Trophoblast cell (in vitro differentiated cells and primary cell): ENCODE measurements at places on chromosomes 5 and 9.

DNA sequence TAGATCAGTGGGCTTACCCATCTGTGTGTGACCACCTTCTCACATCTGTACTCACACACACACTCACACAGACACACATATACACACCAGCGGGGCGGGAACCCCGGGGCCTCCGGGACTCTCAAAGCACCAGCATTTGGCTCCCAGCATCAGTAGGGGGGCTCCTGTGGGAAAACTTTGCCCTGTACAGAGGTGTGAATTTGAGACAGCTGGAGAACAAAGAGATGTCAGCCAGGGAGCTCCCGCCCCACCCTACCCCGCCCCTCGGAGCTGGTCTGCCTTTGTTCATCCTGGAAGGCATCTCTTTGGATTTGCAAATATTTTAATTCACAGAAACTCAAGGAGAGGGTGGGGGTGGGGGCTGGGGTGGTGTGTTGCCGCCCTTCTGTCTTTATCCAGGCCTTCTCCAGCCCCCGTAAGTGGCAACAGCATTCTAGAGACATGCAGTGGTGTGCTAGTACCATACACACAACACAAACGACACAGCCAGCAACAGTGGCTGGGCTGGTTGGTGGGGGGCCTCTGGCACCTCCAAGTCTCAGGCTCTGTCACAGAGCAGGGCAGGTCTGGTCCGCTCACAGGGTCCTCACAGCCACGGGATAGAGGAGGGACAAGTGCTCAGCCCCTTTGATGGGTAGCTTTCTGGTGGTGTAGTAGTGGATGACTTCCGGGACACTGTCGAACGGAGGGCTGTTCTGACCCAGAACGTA, 15.5 kb upstream of the SLC25A51 start:
- H3K27ac ChIP-seq, result no peak overlapping the region
- no peak for DNase-seq

- no peaks in the 10 kb centered on the region for H3K27me3 ChIP-seq
- peaks cover 3% of the 10 kb centered on the region for H3K4me1 ChIP-seq
- H3K36me3 ChIP-seq, result no peaks in the 10 kb centered on the region
Measured at GRCh38 chr9:123761905-123762605, 167.9 kb downstream of the DENND1A start.

GRCh38 chr5:10595672-10596309, 31.9 kb downstream of the ANKRD33B start:
- no peaks in the 10 kb centered on the region for H3K27me3 ChIP-seq
- H3K4me1 ChIP-seq, result peaks cover 15% of the 10 kb centered on the region
- H3K36me3 ChIP-seq, result no peaks in the 10 kb centered on the region
- no peak overlapping the region for H3K4me3 ChIP-seq

DNA sequence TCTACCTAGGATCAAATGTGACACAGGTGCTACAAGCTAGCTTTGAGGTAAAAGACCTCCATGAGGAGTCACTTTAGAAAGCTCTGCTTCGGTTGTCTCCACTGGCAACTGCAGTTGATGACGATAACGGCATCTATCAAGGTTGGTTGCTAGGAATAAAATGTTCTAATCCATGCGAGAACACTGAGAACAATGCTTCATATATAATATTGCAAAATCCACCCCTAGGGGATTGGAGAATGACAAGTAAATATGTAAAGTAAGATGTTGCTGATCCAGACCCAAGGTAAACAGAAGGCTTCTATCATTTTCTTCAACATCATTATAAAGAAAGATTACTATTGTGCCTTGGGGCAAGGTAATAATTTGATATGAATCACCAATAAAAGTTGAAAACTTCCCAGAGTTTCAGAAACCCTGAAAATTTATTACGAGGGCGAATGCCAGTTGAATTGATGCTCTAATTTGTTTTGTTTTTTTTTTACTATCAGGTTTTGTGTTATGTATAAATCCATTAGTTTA, 1003.4 kb downstream of the CDH18 start:
- H3K4me1 ChIP-seq, result no peaks in the 10 kb centered on the region
- H3K27me3 ChIP-seq, result no peaks in the 10 kb centered on the region
- no peak overlapping the region for H3K27ac ChIP-seq
- DNase-seq, result no peak
- H3K36me3 ChIP-seq, result no peaks in the 10 kb centered on the region

DNA sequence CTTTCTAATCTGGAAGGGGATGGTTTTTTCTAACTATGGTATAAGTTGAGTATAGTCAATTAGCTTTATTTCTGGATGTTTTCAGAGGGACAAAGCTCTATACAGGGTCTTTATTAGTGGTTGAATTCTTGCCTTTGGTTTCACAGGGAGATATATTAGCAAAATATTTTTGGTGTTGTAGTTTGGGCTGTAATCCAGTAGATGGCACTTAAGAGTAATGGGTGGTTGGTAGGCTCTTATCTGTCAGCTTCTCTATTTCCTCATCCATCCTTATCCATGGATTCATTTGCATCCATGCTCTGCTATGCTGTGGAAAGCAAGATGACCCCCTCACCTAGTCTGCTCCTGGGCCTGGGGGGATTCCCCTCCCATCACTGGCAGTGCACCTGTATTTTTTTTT, 363.6 kb upstream of the CYLC2 start:
- no peaks in the 10 kb centered on the region for H3K27me3 ChIP-seq
- no peak overlapping the region for H3K27ac ChIP-seq
- H3K36me3 ChIP-seq, result no peaks in the 10 kb centered on the region
- no peaks in the 10 kb centered on the region for H3K4me1 ChIP-seq
- peak; percentile 32 for DNase-seq

- H3K4me1 ChIP-seq, result no peaks in the 10 kb centered on the region
- H3K4me3 ChIP-seq, result no peak overlapping the region
- no peak for DNase-seq
Measured at GRCh38 chr5:144198386-144198785, 27.7 kb downstream of the KCTD16 start.

GRCh38 chr9:101727612-101728524, 10.6 kb downstream of the GRIN3A start:
- DNase-seq, result no peak
- no peak overlapping the region for H3K27ac ChIP-seq
- no peaks in the 10 kb centered on the region for H3K36me3 ChIP-seq
- no peaks in the 10 kb centered on the region for H3K4me1 ChIP-seq

DNA sequence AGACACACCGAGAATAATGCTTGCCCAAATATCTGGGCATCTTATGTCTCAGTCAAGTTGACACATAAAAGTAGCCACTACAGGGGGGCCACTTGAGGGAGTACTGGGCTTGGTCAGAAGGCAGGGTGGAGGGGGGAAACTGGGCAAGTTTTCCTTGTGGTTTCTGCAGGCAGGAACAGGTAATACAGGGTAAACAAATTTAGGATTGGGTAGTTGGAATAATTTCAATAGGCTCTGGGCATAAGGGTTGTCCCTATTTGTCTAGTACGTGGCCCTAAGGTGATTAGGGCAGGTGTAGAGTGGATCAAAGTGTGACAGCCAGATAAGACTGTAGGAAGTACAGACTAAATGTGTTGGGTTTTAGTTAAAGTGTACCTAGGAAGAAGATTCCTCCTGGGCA, 353.1 kb downstream of the TLE4 start:
- H3K27ac ChIP-seq, result no peak overlapping the region
- H3K4me3 ChIP-seq, result no peak overlapping the region
- H3K27me3 ChIP-seq, result no peaks in the 10 kb centered on the region
- DNase-seq, result no peak
- no peaks in the 10 kb centered on the region for H3K36me3 ChIP-seq

- no peaks in the 10 kb centered on the region for H3K36me3 ChIP-seq
- no peak overlapping the region for H3K4me3 ChIP-seq
- H3K4me1 ChIP-seq, result no peaks in the 10 kb centered on the region
- H3K27me3 ChIP-seq, result no peaks in the 10 kb centered on the region
- H3K27ac ChIP-seq, result no peak overlapping the region
- DNase-seq, result no peak
Measured at GRCh38 chr5:85896514-85896913, 721.2 kb upstream of the COX7C start.

- no peak overlapping the region for H3K27ac ChIP-seq
- no peak overlapping the region for H3K4me3 ChIP-seq
Measured at GRCh38 chr9:102841376-102841775, 153.8 kb upstream of the CYLC2 start.

DNA sequence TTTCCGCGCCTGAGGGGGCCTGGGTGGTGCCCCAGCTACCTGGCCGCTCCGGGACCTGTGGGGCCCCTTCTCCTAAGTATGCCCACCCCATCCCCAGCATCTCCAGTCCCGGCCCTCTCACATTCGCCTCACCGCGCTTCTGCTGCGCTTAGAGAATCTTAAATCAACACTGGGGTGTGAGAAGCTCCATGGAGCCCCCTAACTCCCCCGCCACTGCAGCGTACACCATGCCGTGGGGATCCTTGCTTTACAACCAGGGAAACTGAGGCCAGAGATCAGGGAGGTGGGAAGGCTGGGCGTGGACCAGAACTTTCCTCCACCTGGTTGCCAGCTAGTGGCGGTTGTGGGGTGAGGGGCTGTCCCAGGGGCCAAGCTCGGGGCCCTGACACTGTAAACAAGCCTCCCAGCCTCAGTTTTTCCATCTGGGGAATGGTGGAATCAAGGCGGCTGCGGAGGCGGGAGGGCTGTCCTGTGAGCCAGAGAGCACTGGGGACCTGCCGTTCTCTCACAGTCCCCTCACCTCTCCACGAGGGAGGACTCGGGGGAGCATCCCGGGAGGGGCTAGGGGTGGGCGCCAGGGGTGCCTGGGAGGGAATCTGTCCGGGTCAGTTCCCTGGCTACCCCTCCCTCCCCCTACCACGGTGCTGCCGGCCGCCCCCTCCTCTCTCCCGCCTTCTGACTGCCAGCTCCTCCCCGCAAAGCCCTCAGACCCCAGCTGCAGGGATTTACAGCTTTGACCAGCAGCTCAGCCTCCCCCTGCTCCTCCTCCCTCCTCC, 161.2 kb downstream of the C9orf50 start:
- H3K4me3 ChIP-seq, result no peak overlapping the region
- H3K36me3 ChIP-seq, result no peaks in the 10 kb centered on the region

- no peaks in the 10 kb centered on the region for H3K36me3 ChIP-seq
- no peak overlapping the region for H3K27ac ChIP-seq
- no peaks in the 10 kb centered on the region for H3K4me1 ChIP-seq
Measured at GRCh38 chr9:70389621-70390266, 24.7 kb downstream of the KLF9 start.

DNA sequence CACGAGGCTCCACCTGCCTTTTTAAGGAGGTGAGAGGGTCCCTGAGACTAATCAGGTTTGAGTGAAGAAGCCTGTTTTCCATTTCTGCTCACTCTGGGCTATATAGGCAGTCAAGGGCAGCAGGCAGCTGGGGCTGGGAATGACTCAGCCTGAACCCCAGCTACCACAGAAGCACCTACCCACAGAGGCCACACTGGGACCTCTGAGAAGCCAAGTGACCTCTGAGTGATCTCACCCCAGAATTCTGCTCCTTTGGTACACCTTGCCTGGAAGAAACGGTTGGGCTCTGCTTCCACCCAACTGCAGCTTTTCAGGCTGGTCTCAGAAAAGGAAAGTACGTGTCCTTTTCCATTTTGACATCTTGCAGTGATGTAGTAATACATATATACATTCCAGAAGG, 6.8 kb downstream of the FAM219A start:
- no peaks in the 10 kb centered on the region for H3K36me3 ChIP-seq
- no peak overlapping the region for H3K4me3 ChIP-seq
- peak; percentile 39 for DNase-seq
- peaks cover 10% of the 10 kb centered on the region for H3K4me1 ChIP-seq
- peak overlapping the region; percentile 7 for H3K27ac ChIP-seq
- no peaks in the 10 kb centered on the region for H3K27me3 ChIP-seq

GRCh38 chr9:96457266-96457665, 7.3 kb downstream of the HABP4 start:
- no peaks in the 10 kb centered on the region for H3K27me3 ChIP-seq
- no peak overlapping the region for H3K27ac ChIP-seq
- H3K4me3 ChIP-seq, result no peak overlapping the region
- H3K4me1 ChIP-seq, result peaks cover 2% of the 10 kb centered on the region
- no peak for DNase-seq

- no peaks in the 10 kb centered on the region for H3K27me3 ChIP-seq
- H3K4me1 ChIP-seq, result peaks cover 23% of the 10 kb centered on the region
- H3K36me3 ChIP-seq, result peaks cover 29% of the 10 kb centered on the region
- H3K4me3 ChIP-seq, result no peak overlapping the region
- peak; percentile 83 for DNase-seq
Measured at GRCh38 chr9:98146101-98146991, 27.3 kb upstream of the TRIM14 start.

GRCh38 chr5:44002381-44002901, 386.8 kb downstream of the FGF10 start:
- no peaks in the 10 kb centered on the region for H3K4me1 ChIP-seq
- H3K36me3 ChIP-seq, result no peaks in the 10 kb centered on the region
- H3K27ac ChIP-seq, result no peak overlapping the region
- no peaks in the 10 kb centered on the region for H3K27me3 ChIP-seq

DNA sequence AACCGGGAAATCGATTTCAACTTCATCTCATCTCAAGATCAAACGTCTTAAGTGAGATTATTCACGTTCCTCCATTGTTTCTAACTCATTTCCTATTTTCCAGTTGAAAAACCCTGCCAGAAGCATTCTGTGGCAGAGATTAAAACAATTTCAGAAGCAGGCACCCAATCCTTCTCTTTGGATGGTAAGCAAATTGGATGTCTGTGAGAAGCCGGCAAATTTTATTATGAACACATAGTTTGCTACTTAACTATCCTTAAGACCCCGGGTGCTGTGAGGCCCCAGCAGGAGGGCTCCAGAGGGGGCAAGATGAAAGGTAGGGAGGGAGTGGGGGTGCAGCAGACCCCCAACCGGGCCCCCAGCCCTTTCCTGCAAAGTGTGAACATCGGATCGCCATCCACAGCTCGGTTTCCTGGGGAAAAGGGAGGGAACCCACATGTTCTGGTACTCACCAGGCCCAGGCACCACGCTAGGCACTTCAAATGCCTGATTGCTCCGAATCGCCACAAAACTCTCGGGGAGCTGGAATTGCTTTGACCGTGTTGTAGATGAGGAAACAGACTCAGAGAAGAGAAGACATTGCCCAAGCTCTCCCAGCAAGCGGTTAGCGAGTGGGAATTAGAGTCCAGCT, 167.1 kb upstream of the MVB12B start:
- no peaks in the 10 kb centered on the region for H3K36me3 ChIP-seq
- no peak for DNase-seq
- no peak overlapping the region for H3K4me3 ChIP-seq

DNA sequence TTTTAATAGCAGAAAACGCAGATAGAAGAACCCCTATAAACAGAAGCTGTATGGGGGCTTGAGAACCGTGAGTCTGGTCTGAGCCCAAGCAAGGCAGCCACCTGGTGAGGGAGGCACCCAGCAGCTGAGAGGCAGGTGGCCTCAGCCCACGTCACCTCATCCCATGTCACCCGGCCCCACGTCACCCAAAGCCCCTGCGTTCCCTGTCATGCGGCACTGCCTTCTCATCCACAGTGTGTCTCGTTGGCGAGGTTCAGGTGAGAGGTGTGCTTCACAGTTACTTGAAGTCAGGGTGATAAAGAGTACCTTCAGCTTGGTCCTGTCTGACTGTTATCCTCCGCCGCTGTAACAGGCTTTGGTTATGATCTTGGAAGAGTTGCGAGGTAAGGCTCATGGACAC, 80.6 kb upstream of the IRX4 start:
- H3K27me3 ChIP-seq, result no peaks in the 10 kb centered on the region
- no peaks in the 10 kb centered on the region for H3K36me3 ChIP-seq
- H3K4me1 ChIP-seq, result no peaks in the 10 kb centered on the region
- no peak overlapping the region for H3K4me3 ChIP-seq
- H3K27ac ChIP-seq, result no peak overlapping the region
